ENCODE measurements at places on chromosomes 13 and 19.

DNA sequence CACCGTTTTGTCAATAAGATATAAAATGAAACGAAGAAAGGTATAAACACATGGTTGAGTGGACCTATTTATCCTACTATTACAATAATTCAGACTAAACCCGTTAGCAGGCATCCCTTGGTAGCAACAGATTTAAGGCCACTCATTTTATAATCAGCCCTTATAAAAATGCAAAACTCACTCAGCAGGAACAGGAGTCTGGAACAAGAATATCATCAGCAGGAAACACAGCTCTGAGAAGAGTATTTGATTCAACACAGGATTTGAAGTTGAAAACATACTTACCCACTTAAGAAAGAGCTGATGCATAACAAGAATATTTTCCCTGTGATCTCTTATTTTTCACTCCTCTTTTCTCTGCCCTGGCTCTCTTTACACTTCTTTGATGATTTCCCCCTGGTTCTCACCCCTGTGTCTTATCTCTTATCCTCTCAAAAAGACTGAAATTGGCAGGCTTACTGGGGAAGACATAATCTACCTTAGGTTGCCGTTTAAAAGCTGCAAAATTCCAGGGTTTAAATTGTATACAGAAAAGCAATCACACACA, 1722.7 kb downstream of the SLITRK5 start:
- DNase-seq: no peak

- DNase-seq: no peak
Observed at GRCh38 chr13:106517109-106517847, 18.2 kb downstream of the EFNB2 start.

DNA sequence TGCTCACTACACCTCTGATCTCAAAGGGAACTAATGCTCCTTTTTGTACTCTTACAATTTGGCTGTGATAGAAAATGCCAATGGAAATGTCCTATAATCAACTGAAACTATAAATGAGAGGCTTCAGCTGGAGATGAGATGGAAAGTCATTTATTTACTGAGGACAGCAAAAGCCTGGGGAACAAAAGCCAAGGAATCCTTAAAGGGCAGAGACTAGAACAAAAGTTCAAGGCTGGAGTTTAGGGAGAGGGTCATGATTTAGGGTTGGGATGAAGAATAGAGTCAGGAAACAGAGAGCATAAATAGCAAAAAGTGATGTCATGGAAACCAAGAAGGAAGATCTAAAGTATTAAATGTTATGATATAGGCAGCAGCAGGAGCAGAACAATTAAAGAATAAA, 401.1 kb downstream of the FGF14 start:
- DNase-seq: no peak

DNA sequence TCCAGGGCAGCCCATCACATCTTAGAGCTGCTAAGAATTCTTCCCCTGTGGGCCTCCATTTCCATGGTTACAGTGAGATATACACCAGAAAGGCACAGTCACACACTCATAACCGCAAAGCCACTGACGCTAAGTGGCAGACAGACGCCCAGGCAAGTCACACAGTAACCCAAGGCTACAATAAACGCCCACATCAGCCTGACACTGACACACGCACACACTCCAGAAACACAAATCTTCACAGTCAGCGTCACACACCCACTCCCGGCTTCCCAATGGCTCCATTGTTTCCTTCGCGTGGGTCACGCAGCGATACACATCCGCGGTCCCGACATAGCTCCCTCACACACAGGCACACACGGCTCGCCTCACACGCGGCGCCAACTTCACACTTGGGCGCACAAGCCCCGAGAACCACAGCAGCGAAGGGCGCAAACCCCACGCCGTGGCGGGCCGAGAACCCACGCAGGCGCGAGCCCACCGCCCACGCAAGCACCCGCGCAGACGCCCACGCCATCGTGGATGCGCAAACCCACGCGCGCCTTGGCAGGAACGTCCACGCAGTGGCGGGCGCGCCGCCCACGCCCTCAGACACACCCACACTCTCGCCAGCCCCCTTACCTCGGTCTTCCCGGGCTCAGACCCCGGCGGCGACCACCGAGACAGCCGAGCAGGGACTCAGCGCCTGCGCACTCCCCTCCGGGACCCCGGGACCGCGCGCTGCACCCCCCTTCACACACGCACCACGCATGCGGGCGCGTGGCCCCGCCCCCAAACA, at the start of gene ZNF667:
Gene ZNF667 (minus strand): TSS at position 695 of the 778 bp plus-strand sequence. CDS start 14,975 bp downstream, outside the sequence.
- no peak for DNase-seq

DNA sequence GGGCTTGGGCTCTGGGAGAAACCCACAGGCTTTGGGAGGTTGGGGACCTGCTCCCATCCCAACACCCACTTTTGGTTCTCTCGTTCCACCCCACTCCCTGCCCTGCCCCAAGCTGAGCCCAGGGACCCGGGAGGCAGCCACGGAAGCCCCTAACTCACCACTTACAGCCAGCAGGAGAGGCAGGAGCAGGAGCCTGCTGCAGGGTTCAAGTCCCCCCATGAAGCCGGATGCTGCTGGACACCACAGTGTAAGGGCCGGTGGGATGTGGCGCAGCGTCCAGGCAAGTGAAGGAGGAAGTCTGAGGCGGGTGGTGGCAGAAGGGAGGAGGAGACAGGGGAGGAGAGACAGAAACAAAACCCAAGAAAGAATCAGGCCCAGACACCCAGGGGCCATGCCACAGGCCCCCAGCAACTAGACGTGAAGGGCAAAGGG, at the start of gene TYROBP:
Gene TYROBP (minus strand): TSS at position 286 of the 432 bp plus-strand sequence. CDS start 67 bp downstream, at position 219.
- no peak for DNase-seq

GRCh38 chr13:96662036-96662435, 332.2 kb downstream of the OXGR1 start:
- DNase-seq: no peak

DNA sequence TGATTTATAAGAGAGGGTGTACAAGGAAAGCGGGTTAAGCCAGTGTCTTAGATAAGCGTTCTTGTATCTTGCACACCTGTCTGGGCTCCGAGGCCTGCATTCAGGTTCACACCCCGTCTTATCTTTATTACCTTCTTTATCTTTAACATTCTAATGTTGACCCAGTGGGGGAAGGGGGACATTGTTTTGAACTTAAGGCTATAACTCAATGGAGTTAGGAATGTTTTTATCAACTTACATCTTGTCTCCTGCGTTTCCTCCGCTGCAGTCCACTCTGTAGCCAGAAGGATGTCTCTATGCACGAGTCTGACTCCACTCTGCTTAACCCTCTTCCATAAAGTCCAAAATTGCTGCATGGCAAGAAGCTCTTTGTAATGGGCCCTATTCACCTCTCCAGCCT, 71.2 kb downstream of the FGF9 start:
- no peak for DNase-seq

GRCh38 chr13:31263346-31263745, 63.6 kb downstream of the B3GLCT start:
- no peak for DNase-seq

GRCh38 chr13:79090552-79091124, 315.4 kb downstream of the RBM26 start:
- no peak for DNase-seq

- DNase-seq: no peak
Observed at GRCh38 chr19:36527341-36527740, 730 bp downstream of the ZNF260 start.

GRCh38 chr19:5172859-5173630, 167.6 kb downstream of the PTPRS start:
- DNase-seq: no peak

DNA sequence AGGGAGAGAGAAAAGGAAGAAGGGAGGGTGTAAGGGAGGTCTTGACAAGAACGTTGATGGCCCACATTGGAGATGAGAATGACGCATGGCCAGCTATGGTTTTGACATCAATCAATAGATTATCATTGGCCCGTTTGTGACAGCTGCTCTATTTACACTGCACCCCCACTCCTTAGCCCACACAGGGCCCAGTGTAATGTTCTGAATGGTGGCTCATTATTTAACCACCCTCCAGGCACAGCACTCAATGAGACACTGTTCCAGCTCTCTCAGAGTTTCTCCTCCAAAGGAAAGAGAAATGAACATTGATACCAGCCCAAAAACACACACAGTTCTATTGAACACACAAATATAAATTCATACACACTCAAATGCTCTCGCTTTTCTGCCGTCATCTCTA, 173.0 kb upstream of the IPO5 start:
- no peak for DNase-seq

DNA sequence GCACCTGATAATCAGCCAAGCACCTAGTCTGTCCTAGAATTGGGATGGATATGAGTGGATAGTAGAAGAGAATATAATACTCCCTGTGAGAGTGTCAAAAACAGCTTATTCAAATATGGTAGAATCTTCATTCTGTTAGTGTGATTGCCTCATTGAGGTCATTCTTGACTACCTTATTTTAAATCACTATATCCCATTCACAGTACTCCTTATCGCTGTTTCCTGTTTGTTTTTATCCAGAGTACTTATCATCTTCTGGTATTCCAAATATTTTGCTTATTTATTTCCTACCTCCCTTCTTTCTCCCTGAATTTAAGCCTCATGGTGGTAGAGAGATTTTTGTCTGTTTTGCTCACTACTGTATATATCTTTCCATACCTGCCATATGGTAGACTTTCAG, 9.9 kb downstream of the NDFIP2 start:
- no peak for DNase-seq

GRCh38 chr13:43132257-43132656, 108.9 kb downstream of the DNAJC15 start:
- DNase-seq: no peak

DNA sequence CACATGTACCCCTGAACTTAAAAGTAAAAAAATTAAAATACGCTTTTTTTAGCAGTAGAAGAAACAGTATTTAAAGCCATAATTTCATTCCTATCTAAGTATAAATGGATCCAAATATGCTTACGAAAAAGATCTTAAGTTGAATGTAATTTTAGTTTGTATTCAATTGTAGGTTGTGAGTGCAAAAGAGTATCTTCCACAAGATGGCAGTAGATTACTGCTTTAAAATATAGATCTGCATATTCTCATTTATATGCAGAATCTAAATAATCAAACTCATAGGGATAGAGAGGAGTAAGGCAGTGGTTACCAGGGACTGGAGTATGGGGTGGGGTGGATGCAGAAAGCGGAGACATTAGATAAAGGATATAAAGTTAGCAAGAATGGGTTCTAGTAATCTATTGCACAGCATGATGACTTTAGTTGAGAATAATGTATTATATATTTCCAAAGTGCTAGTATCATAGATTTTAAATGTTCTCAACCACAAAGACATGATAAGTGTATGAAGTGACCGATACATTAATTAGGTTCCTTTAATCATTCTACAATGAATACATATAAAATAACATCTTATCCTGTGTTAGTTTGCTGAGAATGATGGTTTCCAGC, 14.2 kb downstream of the OR7A17 start:
- DNase-seq: no peak

GRCh38 chr19:46974181-46974580, 45.5 kb upstream of the NPAS1 start:
- no peak for DNase-seq

- DNase-seq: no peak
Observed at GRCh38 chr19:15404097-15404779, 14.6 kb downstream of the AKAP8L start.

GRCh38 chr19:17113127-17113785, 37.7 kb downstream of the MYO9B start:
- DNase-seq: no peak

DNA sequence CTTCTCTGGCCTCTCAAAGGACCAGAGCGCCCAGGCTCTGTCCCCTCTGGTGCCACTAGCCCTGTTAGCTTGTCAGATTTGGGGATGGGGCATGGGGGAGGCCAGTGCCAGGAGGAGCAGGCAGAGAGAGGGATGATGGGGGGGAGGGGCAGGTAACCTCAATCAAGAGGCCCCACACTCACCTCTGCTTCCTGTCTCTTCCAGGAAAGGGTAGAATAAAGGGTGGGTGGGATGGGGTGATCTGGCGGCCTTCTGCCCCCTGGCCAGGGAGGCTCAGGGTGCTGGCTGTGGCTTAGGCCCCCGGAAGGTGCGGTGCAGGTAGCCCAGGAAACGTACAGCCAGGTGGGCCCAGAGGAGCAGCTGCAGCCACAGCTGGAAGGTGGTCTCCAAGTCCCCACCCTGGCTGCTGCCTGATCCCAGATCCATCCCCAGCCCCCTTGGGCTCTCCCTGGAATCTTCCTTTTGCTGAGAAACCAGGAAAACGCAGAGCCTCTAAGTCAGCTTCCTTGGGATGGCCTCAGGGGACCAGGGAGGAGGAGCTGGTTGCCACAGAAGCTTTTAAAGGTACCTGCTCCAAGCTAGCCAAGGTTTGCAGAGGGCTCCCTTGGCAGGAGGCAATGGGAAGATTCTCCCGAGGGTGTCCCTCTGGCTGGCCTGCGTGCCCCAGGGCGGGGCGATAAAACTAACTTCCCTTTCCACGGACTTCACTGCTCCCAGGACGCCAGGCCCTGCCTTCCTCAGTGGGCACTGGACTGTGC, 5.3 kb downstream of the PRKACA start:
- no peak for DNase-seq

GRCh38 chr13:87129602-87130300, 541.4 kb upstream of the SLITRK5 start:
- no peak for DNase-seq

DNA sequence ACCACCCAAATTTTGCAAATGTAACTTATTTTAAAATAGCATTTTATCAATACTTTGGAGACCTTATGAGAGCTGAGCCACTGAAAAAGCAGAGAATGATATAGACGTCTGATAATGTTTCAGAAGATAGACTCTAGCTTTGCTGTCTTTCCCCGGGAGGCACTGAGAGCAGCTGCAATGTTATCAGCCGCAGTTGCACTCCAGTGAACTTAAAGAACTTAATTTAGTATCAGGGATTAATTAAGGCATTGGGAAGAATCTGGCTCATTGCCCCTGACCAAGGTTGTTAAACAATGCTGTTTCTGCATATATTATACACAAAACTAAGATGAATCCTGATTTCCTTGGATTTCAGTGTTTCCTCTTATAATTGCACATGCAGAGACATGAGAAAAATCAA, 75.7 kb upstream of the SGCG start:
- DNase-seq: no peak

- DNase-seq: no peak
Observed at GRCh38 chr13:31179754-31180153, 18.1 kb upstream of the HSPH1 start.
